T-helper 2 cell treated with Interferon-gamma antibody and Interleukin-4, amounts not matched to agents 5 μg/mL and 100 μg/mL, for 36 hours (primary cell): ENCODE measurements at places on chromosomes 5 and 9.

GRCh38 chr5:11384441-11385250, 519.6 kb downstream of the CTNND2 start:
- no peak for DNase-seq
- no peaks in the 10 kb centered on the region for H3K4me1 ChIP-seq
- peaks cover 32% of the 10 kb centered on the region for H3K27me3 ChIP-seq
- H3K4me3 ChIP-seq = no peak overlapping the region
- no peak overlapping the region for H3K27ac ChIP-seq
- no peaks in the 10 kb centered on the region for H3K36me3 ChIP-seq

DNA sequence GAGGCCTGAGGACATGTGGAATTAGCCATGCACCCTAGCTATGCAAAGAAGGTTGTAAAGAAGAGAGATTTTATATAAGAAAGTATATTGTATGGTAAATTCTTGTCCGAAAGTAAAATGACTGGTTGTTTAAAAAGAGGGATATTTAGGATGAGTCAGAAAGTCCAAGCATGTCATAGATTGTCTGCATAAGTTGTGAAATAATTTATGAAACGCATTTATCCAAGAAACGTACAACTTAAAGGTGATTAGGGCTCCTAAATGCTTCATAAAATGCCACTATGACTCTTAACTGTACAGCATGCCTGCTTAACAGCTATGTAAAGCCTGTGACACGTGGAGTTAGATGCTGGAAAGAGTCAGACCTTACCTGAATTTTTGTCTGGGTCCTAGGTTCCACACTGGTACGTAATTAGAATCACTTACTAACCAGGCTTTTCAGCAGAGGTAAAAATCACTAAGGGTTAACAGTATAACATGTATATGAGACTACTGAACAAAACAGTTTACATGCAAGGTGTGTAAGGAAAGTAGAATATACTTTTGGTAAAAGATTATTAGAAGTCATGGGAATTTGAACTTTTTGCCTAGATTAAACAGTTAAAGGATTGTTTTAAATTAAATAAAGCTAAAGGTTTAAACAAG, 37.0 kb upstream of the ARL15 start:
- H3K27me3 ChIP-seq = no peaks in the 10 kb centered on the region
- DNase-seq = no peak

GRCh38 chr9:30846651-30847050, 1537.8 kb upstream of the ACO1 start:
- H3K27me3 ChIP-seq = no peaks in the 10 kb centered on the region
- no peak overlapping the region for H3K4me3 ChIP-seq
- no peak for DNase-seq
- no peaks in the 10 kb centered on the region for H3K4me1 ChIP-seq
- no peak overlapping the region for H3K27ac ChIP-seq
- no peaks in the 10 kb centered on the region for H3K36me3 ChIP-seq

- H3K4me3 ChIP-seq = no peak overlapping the region
- no peaks in the 10 kb centered on the region for H3K36me3 ChIP-seq
- H3K27me3 ChIP-seq = no peaks in the 10 kb centered on the region
- no peak overlapping the region for H3K27ac ChIP-seq
- DNase-seq = no peak
- H3K4me1 ChIP-seq = peaks cover 14% of the 10 kb centered on the region
These were observed 12.0 kb downstream of the TMEM8B start for GRCh38 chr9:35840881-35841644.

GRCh38 chr9:19992556-19992955, 203.7 kb upstream of the SLC24A2 start:
- H3K36me3 ChIP-seq = peaks cover 11% of the 10 kb centered on the region
- DNase-seq = peak; percentile 49
- H3K27ac ChIP-seq = no peak overlapping the region
- no peak overlapping the region for H3K4me3 ChIP-seq
- H3K27me3 ChIP-seq = no peaks in the 10 kb centered on the region

DNA sequence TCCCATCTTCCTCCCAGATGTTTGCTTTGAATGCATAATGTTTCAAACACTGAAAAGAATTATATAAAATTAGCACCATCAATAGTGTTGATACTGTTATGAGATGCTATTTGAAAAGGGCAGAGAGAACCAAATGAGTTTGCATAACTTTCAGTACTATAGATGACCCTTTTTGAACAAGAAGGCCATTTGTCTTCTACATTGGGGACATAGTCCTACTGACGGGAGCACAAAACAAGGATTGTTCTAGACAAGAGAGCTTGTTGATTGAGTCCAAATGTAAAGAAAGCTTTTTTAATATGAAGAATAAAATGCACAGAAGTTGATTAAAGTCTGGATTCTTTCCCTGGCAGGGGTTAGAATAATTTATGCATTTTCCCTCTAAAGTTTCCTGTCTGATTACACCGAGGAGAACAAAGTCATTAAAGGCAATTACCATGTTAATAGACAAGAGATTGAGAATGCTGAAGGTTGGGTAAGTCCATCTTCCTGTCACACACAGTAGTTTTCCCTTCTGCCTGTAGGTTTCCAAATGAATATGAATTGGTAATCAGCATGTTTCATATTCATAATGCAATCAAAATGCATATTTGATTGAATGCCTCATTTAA, 32.8 kb upstream of the ADCY2 start:
- H3K36me3 ChIP-seq = no peaks in the 10 kb centered on the region
- H3K4me3 ChIP-seq = no peak overlapping the region
- DNase-seq = no peak
- no peaks in the 10 kb centered on the region for H3K27me3 ChIP-seq

GRCh38 chr9:70979966-70980365, 141.5 kb downstream of the TRPM3 start:
- DNase-seq = no peak
- no peaks in the 10 kb centered on the region for H3K27me3 ChIP-seq
- H3K27ac ChIP-seq = no peak overlapping the region
- no peak overlapping the region for H3K4me3 ChIP-seq
